ENCODE measurements at places on chromosomes 16 and 17. TPM values are rescaled to one million over a fixed set of nuclear protein-coding genes. Genes with fewer than 3 reads are reported as not detected.

The ERN2 gene
- total RNA-seq: 0.36 TPM

DNA sequence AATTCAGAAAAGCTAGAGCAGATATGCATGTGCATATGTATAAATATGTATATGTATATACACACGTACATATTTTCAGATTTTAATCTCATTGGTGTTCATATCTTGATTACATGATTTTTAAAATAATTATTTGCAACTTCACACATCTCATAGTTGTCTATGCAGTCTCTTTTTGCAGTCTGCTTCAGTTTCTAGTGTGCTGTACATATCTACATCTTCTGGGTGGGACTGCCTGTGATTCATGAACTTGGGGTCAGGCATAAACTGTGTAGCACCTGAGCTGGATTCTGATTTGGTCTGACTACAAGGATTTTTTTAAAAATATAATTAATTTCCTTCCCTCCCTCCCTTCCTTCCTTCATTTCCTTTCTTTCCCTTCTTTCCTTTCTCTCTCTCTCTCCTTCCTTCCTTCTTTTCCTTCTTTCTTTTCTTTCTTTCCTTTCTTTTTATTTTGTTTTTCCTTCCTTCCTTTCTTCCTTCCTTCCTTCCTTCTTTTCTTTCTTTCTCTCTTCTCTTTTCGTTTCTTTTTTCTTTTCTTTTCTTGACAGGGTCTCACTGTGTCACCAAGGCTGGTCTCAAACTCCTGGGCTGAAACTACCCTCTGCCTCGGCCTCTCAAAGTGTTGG, 96.5 kb downstream of the TANGO6 start:
- ATAC-seq: no peak

The RHBDL3 gene
- total RNA-seq: 0.08 TPM

DNA sequence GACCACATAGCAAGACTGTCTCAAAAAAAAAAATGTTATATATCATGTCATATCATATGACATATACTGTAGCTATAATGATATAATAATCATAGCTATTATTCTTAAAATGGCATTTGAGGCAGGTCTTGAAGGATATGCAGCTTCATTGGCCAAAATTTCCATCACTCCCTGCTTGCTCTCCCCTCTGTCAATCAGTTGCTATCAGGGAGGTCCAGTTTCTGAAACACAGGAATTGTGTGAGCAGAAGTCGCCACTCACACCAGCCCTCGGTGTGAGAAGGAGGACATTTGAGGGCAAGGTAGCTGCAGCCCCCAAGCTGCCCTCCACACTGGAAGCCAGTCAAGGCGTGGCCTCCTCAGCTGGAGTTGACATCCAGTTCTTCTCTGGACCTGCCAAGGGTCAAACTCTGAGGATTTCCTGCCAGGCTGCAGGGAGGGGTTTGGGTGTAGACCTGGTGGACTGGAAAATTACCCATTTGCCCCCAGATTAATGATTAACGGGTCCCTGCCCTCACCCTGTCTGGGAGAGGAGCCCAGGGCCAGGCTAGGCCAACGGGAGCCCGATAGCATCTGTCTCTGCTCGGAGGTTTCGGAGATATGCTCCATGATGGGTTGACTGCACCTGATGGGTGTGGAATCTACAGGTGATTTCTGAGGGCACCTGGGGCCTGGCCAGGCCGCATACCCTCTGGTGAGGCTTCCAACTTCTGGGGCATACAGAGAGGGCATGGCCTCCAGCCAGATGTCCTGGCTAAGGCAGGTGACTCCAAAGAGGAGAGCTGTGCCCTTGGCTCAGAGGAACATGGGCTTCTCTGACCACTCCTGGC, 18.8 kb downstream of the WNT9B start:
- no peak for ATAC-seq
